ENCODE measurements at places on chromosomes 7 and 10.

GRCh38 chr10:15715619-15716227 lies 4.0 kb downstream of the ITGA8 start:
- DNase-seq: peak; percentile 4

GRCh38 chr7:70707823-70708243 lies 424.1 kb upstream of the GALNT17 start:
- no peak for DNase-seq

DNA sequence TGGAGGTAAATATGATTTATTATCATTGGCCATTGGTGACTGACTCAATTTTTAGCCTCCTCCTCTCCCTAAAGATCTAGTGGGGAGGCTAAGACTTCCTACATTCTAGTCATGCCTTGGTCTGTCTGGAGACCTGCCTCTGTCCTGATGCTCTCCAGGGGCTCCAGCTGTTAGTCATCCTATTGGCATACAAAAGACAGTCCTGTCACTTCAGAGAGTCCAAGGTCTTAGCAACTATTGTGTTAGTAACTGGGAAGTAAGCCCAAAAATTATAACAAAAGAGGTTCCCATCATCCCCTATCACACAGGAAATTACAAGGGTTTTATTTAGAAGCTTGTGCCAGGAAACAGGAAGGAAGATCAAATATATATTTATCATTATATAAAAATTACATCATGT lies 400.6 kb upstream of the VSTM2A start:
- DNase-seq: no peak

- DNase-seq: no peak
These were observed 13.9 kb downstream of the BRAT1 start for GRCh38 chr7:2541291-2542010.

DNA sequence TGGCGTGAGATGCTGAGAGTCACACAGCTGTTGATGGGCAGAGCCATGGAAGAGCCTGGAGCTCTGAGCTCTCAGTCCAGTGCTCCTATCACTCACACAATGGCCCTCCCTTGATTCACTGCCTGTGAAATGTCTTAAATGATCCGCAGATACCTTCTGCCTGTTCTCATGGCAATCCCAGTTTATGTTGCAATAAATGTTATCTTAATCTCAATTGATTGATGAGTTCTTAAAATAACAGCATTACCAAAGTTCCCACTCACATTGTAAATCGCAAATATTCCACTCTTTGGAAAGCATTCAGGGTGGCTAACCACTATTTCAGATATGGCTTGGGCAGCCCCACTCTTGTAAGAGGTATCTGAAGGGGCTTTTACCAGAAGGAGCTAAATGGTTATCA lies 865.5 kb downstream of the LRMDA start:
- no peak for DNase-seq

DNA sequence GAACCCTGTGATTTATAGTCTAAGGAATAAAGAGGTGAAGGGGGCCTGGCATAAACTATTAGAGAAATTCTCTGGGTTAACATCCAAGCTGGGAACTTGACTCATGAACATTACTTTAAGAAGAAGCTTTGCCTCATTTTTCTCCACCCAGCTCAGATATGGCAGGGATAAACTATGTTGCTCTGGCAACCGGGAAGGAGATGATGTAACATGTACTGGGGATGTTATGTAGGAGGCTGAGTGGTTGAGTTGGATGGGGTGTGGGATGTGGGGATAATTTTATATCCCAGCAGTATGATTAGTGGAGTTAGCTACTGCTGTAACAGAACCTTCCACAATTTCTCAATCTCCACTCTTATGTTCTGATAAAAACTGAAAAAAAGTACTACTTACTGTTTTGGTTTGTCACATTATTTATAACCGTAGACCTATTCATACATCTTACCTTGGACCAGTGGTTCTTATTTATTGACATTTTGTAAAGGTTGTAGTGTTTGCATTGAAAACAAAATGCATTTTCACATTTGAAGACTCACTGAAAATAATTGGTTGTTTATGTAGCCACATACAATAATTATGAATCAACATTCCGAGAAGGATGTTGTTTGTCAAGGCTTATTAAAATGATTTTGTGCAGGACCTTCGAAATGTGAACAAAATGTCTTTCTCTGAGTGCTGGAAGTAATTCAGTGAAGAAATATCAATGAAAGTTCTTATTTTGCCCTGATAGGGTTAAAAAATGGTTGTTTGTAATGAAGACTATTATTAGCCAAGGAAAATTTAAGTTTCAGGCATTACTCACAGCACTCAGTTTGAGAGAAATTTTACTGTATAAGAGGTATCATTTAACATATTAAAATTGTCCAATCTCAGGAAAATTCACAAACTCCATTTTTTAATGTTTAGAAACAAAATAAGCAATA lies 1.3 kb downstream of the OR2F2 start:
- no peak for DNase-seq

DNA sequence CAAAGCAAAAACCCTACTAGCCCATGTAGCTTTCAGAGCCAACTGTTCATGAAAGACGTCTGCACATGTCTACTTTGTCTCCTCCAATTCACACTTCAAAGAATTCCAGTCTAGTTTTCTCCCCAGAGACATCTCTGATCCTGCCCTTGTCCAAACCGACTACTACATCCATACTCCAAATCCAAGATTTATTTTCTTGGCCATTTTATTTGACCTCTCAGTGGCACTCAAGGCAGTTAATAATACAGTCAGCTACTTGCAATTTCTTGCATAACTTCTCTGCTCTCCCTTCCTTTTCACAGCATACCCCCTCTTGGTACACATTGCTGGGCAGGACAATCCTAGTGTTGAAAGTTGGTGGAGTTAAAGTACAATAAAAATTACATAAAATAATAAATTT lies 170.9 kb upstream of the INHBA start:
- DNase-seq: no peak

DNA sequence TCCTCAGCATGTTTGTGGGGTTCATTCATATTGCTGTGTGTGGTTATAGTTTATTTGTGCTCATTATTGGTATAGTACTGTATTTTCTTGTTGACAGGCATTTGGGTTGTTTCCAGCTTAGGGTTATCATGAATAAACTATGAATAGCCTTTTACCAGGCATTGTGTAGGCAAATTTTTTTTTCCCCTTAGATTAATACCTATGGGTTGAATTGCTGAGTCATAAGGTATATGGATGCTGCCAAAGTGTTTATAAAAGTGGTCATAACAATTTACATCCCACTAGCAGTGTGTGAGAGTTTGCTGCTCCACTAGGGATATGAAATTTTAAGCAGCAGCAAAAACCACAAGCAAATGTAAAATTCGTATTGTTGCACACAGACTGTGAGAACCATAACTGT lies 175.0 kb downstream of the PLPP4 start:
- no peak for DNase-seq

DNA sequence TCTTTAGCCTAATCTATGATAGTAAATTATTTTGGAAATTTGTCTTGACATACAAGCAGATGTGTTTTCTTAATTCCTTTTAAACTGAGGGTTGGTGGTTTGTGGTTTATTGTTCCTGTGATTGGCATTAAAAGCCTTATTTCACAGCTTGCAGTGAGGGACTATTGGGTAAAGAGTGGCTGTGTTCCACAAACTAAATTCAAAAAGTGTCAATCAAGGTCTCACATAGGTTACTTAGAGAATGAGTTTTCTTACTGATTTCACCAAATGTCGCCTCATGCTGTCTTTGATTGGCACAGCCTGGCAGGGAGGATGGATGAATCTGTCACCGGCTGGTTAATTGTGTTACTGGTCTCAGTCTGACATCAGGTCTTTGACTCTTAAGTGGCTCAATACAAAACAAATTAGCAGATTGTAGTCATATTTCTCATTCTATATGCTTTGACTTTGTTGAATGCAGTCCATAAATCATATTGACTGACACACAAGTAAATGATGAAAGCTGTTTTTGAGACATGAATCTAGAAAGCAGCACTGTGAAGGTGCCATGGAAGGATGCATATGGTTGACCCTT lies 66.8 kb upstream of the CYP26C1 start:
- DNase-seq: peak; percentile 93

DNA sequence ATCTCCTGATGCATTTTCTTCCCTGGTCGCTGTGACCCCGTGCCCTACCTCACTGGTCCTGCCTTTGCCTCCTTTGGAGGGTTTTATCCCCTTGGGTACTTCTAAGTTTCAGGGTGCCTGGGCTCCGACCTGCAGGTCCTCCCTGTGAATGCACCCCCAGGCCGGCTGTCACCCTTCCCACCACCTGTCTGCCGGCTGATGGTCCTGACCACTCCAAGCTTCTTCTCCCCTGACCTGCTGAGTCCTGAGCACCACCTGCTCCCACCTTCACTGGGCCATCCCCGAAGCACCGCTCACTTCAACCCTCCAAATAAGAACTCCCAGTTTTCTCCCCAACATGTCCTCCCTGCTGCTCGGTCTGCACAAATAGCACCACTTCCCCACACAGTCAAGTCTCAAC lies 33.4 kb downstream of the TNS3 start:
- DNase-seq: no peak

GRCh38 chr7:157276731-157277562 lies 59.9 kb upstream of the DNAJB6 start:
- peak; percentile 58 for DNase-seq

GRCh38 chr7:27895551-27895950 lies 155.6 kb downstream of the TAX1BP1 start:
- no peak for DNase-seq

- no peak for DNase-seq
These were observed 71.0 kb downstream of the MKI67 start for GRCh38 chr10:128055061-128055868.

- DNase-seq: no peak
These were observed 153.0 kb upstream of the ANK3 start for GRCh38 chr10:60542657-60543056.

- DNase-seq: no peak
These were observed 59.2 kb downstream of the OGDH start for GRCh38 chr7:44665531-44666213.

- no peak for DNase-seq
These were observed 67.2 kb upstream of the AQP1 start for GRCh38 chr7:30844483-30844874.

DNA sequence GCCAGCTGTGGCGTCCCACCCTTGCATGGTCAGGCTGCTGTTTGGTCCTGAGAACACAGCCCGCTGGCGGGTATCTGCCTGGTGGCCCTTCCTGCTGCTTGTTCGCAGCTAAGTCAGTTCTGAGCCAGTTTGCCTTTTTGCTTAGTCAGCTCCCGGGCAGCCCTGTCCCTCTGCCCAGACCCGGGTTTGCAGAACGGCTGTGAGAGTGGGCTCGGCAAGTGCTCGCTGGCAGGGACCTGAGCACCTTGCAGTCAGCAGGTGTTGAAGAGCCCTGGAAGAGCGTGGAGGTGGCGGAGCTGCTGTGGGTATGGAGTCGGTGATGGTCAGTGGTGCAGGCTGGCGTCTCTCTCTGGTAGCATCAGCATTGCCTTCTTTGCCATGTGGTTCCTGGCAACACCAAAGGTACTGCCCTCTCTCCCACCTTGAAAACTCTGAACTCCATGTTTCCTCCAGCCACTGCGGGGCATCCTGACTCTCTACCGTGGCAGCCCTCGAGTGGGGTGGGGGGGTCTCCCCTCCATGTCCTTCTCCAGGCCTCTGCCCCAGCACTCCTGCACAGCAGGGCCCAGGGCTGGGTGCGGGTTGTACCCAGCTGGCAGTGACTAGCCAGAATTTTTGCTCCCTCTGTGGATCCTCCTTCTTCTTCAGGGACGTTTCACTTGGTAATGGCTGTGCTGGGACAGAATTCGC lies 4.6 kb downstream of the INPP5A start:
- DNase-seq: no peak

DNA sequence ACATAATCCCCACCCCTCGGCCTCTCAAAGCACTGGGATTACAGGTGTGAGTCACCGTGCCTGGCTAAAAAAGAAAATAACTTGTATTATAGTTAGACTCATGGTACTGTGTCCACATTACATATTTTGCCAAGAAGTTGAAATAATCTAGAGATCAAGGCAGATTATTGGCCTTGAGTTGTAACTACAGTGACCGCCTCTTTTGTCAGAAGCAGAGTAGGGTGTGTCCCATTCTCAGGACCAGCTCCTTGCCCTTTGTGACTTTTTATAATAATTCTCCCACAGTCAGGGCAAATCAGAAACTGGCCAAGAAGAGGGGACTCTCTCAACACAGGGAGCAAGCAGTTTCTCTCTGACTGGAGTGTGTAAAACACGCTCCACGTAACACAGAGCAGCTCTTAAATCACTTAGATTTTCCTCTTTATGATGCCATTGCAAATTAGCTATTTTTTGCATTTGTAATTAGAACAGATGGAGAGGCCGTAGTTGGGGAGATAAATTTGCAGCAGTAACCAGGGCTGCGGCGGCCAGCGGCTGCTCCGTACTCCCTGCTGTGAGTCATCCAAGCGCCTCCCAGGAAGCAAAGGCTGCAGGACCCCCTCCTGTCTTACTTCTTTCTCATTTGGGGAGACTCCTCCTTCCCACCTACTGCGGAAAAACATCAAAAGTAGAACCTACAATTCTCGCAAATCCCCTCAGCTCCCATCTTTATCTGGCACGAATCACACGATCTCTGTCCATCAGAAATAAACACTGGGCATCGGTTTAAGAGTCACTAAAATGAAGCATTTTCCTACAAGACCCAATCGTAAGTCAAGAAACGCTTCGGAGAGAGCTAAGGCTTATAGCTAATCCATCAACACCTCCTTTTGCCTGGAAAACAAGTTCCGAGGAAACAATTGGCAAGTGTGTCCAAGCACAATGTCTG lies 32.1 kb upstream of the MSRB2 start:
- DNase-seq: no peak

GRCh38 chr10:60954035-60954434 lies 10.1 kb upstream of the RHOBTB1 start:
- DNase-seq: no peak

GRCh38 chr10:6678211-6678803 lies 98.2 kb upstream of the PRKCQ start:
- peak; percentile 33 for DNase-seq

DNA sequence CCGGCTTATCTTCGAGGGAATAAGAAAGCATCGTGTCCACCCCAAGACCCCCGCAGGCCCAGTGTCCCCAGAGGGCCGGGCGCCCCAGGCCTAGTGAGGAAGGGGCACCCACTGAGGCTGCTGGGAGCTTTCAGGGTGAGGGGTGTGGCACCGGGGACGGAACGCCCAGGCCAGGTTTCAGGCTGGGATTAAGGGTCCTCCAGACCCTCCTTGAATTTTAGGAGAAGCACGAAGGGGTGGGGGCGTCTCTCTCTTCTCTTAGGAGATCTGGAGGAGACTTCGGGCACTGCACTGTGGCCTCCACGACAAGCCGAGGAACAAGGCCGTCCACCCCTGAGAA lies 96.8 kb downstream of the PDGFA start:
- no peak for DNase-seq

DNA sequence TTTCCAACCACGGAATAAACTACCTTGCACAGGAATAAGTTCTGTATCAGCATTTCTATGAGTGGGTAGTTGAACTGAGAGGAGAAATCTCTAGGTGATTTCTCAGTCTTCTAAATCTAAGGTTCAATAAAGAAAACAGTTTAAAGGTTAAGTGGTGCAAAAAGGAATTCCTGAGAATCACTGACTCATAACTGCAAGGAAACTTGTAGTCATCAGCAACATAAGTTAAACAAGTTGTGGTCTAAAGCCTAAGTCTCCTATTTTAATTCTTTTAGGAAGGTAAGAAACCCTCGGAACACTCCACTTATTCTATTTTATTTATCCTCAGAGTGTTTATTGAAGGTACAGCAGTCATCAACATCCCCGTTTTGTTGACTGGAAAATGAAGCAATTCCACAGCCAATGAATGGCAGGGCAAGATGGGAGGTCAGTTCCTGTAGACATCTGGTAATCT lies 92.4 kb upstream of the PIK3CG start:
- DNase-seq: no peak

Data from SK-N-DZ (cell line).